Thymus (tissue), 14 donors: ENCODE measurements at places on chromosomes 7 and 10. TPM values are rescaled to one million over a fixed set of nuclear protein-coding genes. Genes with fewer than 3 reads are reported as not detected.

Gene SAMD9
- total RNA-seq, result 49.9 TPM

Gene NUDCD3
- 32.9 TPM for total RNA-seq

Gene CCDC172
- 0.05 TPM for total RNA-seq

Gene DOCK4
- 3.5 TPM for total RNA-seq

Gene CDK14
- 9.0 TPM for total RNA-seq

Gene SLC26A4
- 0.14 TPM for total RNA-seq

Gene H2BK1
- not detected for total RNA-seq

Gene WEE2
- total RNA-seq, result 0.05 TPM

Gene LRRC4
- 1.6 TPM for total RNA-seq

Gene NAT16
- not detected for total RNA-seq

Gene ZPBP
- total RNA-seq, result 0.14 TPM

Gene MMD2
- total RNA-seq, result not detected

Gene MKLN1
- 28.9 TPM for total RNA-seq

Gene CASD1
- total RNA-seq, result 20.2 TPM

Gene HSPA14
- 35.2 TPM for total RNA-seq

Gene TFEC
- total RNA-seq, result 9.1 TPM

Gene EPHA1
- 34.3 TPM for total RNA-seq

Gene DENND2A
- total RNA-seq, result 1.0 TPM
